ENCODE measurements at places on chromosomes 7 and 10.

- no peak for DNase-seq
These were observed 167.8 kb downstream of the CDCA7L start for GRCh38 chr7:21777921-21778320.

GRCh38 chr7:52498366-52498765 is 537.1 kb upstream of the POM121L12 start:
- DNase-seq = no peak

GRCh38 chr10:47322300-47323061 is at the start of gene GDF2:
TSS of gene GDF2 (plus strand) at chr10:47322454. CDS start at chr10:47322669, 215 bp downstream.
- no peak for DNase-seq

DNA sequence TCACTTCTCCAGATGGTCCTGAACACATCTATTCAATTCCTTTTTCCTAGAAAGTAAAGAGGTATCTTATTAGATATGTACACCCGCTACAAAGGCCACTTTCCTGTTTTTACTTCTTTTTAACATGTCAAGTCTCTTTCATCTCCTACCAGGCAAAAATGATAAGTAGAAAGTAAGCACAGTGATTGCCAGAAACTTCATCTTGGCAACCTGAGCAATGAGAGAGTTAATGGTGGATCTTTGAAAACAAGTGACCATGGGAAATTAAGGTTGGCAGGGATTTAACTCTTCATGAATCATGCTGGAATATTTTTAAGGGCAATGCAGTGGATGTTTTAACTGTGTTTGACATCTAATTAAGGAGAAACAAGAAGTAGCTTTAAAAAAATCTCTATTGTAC is 2.7 kb downstream of the SEMA3A start:
- no peak for DNase-seq

GRCh38 chr10:116154651-116155050 is 118.4 kb downstream of the GFRA1 start:
- no peak for DNase-seq
